IPS-NIHi11 (cell line): ENCODE measurements at places on chromosomes 3 and 15.

- DNase-seq: peak; percentile 33
These were observed 239.8 kb downstream of the ITPR1 start for GRCh38 chr3:4732925-4733324.

DNA sequence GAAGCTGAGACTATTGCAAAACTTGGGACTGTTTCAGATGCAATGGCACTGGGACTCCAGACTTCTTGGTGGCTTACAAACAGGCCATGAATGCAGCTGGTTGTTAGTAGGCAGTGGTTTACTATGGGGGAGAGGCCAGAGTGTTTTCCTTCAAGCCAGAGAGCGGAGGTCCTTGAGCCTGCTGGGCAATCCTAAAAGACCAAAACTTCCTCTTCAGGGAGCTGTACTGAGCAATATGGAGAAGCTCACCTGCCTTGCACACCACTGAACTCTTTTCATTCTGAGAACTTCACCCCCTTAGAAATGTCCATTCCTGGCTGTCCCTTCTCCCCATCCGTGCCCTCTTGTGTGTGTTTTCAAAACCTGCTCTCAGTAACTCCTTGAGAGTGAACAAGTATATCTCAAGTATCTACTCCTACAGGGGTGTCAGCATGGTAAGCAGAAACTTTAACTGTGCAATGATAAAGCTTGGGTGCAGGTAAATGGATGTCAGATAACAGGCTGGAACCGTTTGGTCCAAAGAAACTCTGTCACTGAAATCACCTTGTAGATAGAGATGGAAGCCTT lies 213.9 kb downstream of the CLSTN2 start:
- no peak for DNase-seq

DNA sequence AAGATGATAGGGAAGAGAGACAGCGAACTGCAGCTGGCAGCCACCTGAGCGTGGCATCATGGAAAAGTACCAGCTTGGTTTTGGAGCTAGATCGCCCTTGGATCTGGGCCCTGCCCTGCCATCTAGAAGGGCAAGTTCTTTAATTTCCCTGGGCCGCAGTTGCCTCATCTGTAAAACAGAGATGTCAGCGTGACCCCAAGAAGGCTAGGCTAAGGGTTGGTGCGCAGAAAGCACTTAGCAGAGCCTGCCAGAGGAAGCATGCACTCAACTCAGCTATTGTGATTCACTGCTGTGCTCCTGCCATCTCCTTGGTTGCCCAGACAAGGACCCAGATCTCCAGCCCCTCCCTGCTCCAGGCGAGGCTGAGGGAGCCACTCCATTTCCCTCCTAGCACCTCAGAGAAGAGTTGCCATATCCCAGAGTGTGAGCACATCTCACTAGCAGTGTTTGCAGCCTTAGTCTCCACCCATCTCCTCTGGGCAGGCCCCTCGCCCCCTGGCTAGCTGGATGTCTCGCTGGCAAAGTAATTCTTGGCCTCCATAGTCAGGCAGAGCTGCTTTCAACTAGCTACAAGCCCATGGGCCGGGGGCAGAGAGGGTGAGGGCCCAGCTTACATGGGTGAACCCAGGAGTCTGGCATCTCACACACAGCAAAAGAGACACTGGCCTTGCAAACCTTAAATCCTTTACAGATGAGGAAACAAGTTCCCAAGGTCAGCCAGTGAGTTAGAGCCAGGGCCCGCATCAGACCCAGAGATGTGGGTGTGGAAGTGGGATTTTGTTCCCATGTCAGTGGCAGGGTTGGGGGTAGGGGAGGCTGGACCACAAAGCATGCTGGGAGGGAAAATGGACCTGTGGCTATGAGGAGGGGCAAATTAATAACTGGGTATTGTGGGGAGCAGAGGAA lies 280.7 kb upstream of the TLE3 start:
- no peak for DNase-seq

DNA sequence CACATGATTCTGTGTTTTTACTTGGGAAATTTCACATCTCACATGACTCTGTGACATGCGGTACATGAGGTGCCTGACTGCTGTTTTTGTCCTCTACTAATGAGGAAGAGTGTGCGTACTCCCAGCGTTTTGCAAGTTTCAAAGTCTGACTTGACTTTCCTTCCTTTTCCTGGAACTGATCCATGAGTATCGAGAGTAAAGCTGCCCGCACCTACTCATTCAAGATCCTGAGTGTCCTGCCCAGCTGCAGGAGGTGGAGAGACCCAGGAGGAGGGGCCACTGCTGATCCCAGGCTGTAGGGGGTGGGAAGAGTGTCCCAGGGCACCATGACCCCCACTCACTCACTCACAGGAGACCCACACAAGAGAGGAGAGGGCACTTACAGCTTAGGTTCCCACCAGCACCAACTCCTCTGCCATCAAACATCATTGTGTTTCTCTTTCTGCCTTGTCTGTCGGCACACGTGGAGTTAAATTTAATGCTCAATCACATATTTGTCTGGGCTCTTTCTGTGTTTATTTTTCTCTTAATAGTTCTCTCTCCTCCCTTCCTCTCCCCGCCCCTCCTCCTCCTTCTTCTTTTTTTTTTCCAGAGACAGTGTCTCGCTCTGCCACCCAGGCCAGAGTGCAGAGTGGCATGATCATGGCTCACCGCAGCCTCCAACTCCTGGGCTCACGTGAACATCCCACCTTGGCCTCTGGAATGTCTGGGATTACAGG lies 1.4 kb downstream of the CCR5AS start:
- DNase-seq: no peak

GRCh38 chr3:195466251-195466650 lies 23.4 kb upstream of the ACAP2 start:
- DNase-seq: no peak

DNA sequence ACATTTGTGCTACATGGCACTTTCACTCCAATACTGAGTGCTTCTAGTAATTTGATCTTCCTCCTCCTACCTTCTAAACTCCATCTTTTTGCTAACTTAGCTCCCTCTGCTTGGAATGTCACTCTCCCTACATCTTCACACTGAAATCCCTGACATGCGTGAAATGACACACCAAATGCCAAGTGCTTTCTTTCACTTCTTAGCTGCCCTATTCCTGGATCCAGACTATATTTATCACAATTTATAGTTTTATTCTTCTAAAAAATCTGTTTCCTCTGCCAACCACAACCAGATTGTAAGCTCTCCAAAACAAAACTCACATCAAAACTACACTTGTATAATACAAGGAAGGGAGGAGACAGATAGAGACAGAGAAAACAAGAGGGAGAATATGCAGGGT lies 387.3 kb downstream of the FGF12 start:
- no peak for DNase-seq

DNA sequence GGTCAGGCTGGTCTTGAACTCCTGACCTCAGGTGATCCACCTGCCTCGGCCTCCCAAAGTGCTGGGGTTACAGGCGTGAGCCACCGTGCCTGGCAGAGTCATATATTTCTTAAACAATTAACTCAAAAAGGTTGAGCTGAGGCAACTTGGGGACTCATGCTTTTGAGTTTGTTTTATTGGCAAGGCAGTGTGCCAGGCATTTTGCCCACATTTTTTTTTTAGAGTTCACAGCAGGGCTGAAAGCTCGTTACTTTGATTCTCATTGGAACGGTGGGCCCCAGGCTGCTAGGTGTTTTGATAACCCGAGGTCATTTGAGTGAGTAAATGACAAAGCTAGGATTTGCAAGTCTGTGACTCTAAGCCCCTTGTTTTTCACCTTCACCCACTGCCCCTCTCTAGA lies 76.2 kb downstream of the CCK start:
- no peak for DNase-seq

DNA sequence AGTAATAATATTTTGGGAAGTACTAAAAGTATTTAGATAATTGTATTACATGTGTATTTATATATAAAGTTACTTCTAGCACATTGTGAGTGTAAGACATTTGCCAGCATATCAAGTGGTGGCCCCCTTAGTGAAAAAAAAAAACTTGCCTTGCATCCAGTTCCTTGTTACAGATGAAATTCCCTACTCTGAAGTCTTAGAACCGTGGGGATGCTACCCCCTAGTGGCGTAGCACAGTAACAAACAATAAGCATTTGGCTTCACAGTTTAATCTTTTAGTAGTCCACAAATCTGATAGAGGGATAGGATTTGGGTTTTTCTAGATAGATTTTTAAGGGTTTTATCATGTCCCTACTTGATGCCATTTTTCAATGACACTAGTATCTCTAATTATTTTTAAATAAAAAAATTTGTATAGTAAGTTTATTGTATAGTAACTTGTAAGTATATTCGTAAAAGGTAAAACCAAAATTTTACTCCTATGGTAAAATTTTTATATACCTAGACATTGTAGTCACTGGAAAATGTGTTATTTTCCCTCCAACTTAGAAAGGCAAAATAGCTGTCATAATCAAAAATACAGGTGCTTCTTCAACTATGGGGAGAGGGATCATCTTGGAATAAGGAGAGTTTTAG lies 14.3 kb downstream of the SMC4 start:
- peak; percentile 65 for DNase-seq

GRCh38 chr3:118991775-118992174 lies 42.9 kb downstream of the IGSF11 start:
- DNase-seq: no peak

DNA sequence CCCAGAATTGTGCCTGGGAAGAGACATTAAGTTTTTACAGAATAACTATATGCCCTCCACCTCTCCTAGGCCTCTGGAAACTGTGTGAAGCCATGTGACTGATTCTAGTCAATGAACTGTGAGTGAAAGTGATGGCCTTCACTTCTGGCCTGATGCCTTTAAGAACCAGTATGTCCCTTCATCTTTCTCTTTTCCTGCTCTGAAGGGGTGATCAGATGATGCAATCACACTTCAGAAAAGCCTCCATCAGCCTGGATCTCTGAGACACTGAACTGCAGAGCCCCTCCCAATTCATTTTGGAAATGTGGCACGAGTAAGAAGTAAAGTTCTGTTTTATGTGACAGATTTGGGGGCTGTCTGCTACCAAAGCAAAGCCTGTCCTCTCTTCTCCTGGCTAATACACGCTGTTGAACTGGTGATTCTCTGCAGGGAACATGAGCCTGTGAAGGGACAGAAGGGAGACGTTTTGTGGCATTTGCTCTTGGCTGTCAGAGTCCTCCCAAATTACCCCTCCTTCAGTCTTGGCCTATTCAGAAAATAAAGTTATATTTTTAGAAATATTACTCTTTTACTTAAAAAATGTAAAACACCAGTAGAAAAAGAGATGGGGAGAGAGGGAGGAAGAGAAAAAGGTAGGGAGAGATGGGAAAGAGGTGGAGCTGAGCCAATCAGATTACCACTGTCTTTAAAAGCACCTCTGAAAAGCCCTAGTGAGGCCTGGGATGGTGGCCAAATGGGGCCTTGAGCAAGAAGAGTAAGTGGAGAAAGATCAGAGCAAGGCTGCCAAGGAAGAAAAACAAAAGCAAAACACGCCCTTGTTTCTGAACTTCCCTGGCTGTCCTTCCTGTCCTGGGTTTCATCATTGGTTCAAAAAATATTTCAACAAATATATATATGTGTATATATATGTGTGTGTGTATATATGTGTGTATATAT lies 40.9 kb upstream of the RYK start:
- no peak for DNase-seq

DNA sequence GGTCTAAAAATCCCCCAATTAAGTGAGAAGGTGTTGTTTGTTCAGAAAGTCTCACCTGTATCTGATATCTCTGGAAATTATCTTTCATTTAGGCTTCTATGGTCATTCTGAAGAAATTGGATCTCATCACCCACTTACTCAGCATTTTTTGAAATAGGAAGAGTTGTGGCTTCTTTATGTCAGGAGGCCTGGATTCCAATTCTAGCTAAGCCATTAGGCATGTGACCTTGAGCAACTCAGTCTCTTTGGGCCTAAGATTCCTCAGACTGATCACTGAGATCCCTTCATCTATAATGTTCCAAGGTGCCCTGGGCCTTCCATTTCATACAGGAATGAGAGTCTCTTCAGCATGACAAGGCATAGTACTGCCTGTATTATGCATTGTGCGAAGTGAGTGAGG lies 70.3 kb downstream of the ARHGEF26 start:
- DNase-seq: no peak

- no peak for DNase-seq
These were observed 382.9 kb downstream of the OTOL1 start for GRCh38 chr3:161879470-161879869.

GRCh38 chr15:78620021-78620526 lies 722 bp downstream of the CHRNA3 start:
- peak; percentile 79 for DNase-seq

- DNase-seq: no peak
These were observed 45.9 kb downstream of the NIPA2 start for GRCh38 chr15:22884344-22884743.

GRCh38 chr15:92595506-92596381 lies 59.8 kb downstream of the FAM174B start:
- no peak for DNase-seq

DNA sequence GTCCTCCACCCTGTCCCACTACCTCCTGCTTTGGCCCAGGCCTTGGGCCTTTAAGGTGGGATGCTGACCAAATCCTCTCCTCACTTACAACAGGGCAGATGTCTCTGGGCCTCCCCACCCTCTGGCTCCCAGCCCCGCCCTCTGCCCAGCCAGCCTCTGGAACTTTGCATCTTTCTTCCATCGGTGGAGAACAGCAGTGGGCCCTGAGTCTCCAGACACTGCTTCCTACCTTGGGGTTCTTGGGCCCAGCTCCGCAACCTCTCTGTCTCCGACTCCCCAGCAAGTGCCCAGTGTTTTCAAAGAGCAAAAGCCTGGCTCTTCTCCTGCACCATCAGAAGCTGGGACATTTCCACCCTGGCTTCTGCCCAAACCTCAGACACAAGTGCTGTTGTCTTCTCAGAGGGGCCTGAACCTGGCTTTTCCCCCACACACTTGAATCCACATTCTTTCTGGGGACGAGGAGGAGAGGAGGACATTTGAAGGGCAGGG lies 33.1 kb downstream of the MRAS start:
- DNase-seq: no peak

DNA sequence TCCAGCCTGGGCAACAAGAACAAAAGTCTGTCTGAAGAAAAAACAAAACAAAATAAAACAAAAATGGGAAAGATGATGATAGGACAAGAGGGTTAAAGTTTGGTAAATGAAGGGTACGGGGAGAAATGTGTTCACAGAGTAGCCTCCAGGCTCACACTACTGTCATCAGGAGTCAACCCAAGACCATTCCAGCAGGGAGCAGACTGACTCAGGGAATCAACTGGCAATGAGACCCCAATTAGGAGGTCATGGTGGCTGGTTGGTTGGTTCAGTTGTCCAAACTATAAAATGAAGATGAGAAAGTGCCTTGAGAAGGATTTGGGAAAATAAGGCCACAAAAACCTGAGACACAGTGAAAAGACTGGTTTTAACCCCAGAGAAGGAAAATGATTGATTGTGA lies 51.8 kb downstream of the KLHL6 start:
- DNase-seq: no peak

GRCh38 chr15:93859176-93859575 lies 372.2 kb upstream of the MCTP2 start:
- DNase-seq: no peak
